ENCODE measurements at places on chromosomes 12 and 14.

DNA sequence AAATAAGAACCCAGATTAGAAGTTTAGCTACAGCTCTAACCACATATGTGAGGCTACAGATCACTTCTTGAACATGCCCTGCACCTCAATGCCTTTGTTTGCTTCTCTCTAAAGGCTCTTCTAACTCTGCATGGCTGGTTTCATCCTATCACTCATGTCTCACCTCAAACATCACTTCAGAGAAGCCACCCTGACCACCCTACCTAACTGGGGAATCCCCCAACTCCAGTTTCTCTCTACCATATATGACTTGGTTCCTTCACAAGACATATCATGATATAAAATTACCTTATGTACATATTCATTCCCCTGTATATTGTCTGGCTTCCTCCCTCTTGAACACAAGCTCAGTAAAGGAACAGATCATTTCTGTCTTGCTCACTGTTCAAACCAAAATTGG, 250.2 kb upstream of the GRIP1 start:
- H3K27me3 ChIP-seq = no peaks in the 10 kb centered on the region
- no peaks in the 10 kb centered on the region for H3K4me1 ChIP-seq
- H3K4me3 ChIP-seq = no peak overlapping the region
- H3K36me3 ChIP-seq = no peaks in the 10 kb centered on the region
- DNase-seq = no peak

DNA sequence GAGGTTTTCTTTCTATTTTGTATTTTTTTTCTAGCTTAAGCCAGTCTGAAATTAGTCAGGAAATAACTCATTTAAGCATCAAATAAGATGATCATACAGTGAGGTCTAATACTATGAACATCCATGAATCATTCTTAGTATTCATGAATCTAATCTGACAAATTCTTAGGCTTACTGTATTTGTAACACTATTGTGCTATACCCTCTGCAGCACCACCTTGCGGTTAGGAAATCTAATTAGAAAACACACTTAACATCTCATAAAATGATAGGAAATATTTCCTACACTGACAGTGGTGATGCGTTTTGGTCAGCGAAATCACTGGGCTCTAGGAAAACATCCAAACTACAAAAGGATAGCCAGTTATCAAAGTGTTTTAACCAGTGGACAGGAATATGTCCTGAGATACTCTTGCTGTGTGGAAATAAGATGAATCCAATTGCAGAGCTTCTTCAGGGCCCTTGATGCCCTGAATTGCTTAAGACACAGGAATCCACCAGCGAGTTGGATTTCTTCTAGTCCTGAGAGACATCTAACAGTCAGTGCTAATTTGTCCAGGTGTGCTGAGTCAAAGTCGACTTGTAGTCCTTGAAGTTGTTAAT, 109.3 kb upstream of the MYF6 start:
- no peaks in the 10 kb centered on the region for H3K36me3 ChIP-seq
- no peak for DNase-seq
- H3K27me3 ChIP-seq = no peaks in the 10 kb centered on the region
- H3K4me1 ChIP-seq = no peaks in the 10 kb centered on the region
- H3K4me3 ChIP-seq = no peak overlapping the region

DNA sequence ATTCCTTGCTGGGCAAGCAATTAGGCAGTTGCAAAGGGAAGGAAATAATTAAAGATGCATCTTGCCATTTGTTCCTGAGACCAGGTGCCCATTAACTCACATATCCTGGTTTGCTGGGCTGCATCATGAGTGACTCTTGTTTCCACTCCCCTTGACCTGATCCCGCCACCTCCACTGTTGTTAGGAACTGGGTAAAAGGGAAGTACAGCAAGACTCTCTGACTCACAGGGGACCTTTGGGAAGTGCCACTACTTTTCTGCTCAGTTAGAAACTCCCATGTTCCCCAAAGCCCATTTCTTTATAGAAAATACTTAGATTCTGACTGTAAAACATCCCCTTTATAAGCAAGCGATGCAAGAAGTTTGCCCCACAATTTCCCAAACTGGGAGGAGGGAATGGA, 186.0 kb upstream of the BCL2L14 start:
- no peak for DNase-seq
- H3K27me3 ChIP-seq = no peaks in the 10 kb centered on the region
- peak overlapping the region; percentile 33 for H3K27ac ChIP-seq
- H3K36me3 ChIP-seq = no peaks in the 10 kb centered on the region

DNA sequence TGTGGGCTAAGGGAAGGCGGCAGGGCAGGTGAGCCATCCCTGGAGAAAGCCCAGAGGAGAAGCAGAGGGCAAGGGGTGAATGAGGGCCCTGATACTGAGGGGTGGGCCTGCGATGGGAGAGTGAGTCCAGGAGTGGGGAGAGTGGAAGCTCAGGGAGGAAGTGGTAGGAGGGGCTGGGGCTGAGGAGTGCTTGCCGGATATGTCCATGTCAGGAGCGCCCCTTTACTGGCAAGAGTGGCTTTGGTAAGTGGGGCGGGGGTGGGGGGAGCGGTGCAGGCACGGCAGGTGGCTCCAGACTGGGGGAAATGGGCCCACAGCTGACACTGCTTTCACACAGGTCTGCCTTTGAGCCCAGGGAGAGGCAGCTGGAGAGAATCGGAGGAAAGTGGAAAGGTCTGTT, 86.4 kb upstream of the GPR68 start:
- no peaks in the 10 kb centered on the region for H3K36me3 ChIP-seq
- no peak for DNase-seq
- no peak overlapping the region for H3K27ac ChIP-seq
- no peaks in the 10 kb centered on the region for H3K27me3 ChIP-seq
- H3K4me1 ChIP-seq = no peaks in the 10 kb centered on the region
- H3K4me3 ChIP-seq = no peak overlapping the region

- no peak for DNase-seq
- no peak overlapping the region for H3K27ac ChIP-seq
- no peak overlapping the region for H3K4me3 ChIP-seq
- H3K4me1 ChIP-seq = no peaks in the 10 kb centered on the region
- no peaks in the 10 kb centered on the region for H3K27me3 ChIP-seq
These were observed 839.9 kb upstream of the MGAT4C start for GRCh38 chr12:87096082-87096585.

- H3K4me1 ChIP-seq = no peaks in the 10 kb centered on the region
- H3K27me3 ChIP-seq = no peaks in the 10 kb centered on the region
- no peak for DNase-seq
- no peaks in the 10 kb centered on the region for H3K36me3 ChIP-seq
- H3K4me3 ChIP-seq = no peak overlapping the region
These were observed 34.7 kb downstream of the FBXL14 start for GRCh38 chr12:1559676-1560091.

DNA sequence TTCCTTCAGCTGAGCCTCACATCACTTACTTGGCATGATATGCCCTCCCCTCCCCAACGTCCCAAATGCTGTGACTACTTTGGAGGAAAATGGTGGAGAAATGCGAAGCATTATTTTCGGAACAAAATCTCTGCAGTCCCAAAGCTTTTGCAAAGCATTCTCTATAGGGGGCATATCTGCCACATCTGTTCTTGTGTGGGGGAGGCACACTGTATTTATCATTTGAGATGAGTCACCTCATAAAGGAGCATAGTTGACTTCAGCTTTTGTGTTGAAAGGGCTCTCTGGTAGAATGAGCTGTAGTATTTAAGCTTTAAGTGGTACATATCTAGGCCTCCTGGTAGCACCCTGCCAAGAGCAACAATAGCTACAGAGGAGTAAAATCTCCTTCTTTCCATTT, 447.5 kb downstream of the ADAMTS20 start:
- no peak overlapping the region for H3K4me3 ChIP-seq
- H3K36me3 ChIP-seq = no peaks in the 10 kb centered on the region
- no peak for DNase-seq
- no peaks in the 10 kb centered on the region for H3K27me3 ChIP-seq

- H3K4me3 ChIP-seq = no peak overlapping the region
- H3K36me3 ChIP-seq = no peaks in the 10 kb centered on the region
- H3K27ac ChIP-seq = no peak overlapping the region
- H3K27me3 ChIP-seq = no peaks in the 10 kb centered on the region
- H3K4me1 ChIP-seq = no peaks in the 10 kb centered on the region
- no peak for DNase-seq
These were observed 46.1 kb downstream of the INTS13 start for GRCh38 chr12:26891704-26892103.

DNA sequence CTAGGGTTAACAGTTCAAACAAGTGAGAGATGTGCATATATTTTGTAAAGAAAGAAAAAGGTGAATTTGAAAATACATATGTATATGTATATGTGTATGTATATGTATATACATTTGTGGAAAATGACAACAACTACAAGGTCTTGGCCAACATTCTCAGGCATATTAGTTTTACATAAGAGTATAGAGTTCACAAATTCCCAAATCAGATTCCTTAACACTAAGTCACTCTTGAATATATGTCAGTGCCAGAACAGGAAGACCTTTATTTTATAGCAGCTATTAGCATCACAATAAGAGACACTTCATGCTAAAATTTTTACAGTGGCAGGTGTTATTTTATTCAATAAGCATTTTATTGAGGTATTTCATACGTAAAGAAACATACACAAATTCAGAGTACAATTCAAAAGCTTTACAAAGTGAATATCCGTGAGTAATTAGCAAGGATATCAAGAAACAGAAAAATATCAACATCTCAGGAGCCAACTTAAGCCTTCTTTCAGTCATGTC, 179.7 kb downstream of the SLC6A15 start:
- H3K4me1 ChIP-seq = no peaks in the 10 kb centered on the region
- DNase-seq = no peak
- H3K36me3 ChIP-seq = no peaks in the 10 kb centered on the region

- DNase-seq = no peak
- H3K36me3 ChIP-seq = peaks cover 26% of the 10 kb centered on the region
- no peaks in the 10 kb centered on the region for H3K27me3 ChIP-seq
- H3K4me1 ChIP-seq = peaks cover 16% of the 10 kb centered on the region
- H3K27ac ChIP-seq = no peak overlapping the region
- peak overlapping the region; percentile 69 for H3K4me3 ChIP-seq
These were observed 9.7 kb upstream of the TDG start for GRCh38 chr12:103955811-103956508.

GRCh38 chr14:53670701-53671100, 285.9 kb downstream of the BMP4 start:
- no peaks in the 10 kb centered on the region for H3K4me1 ChIP-seq
- no peak for DNase-seq
- H3K4me3 ChIP-seq = no peak overlapping the region
- no peaks in the 10 kb centered on the region for H3K27me3 ChIP-seq
- no peaks in the 10 kb centered on the region for H3K36me3 ChIP-seq

DNA sequence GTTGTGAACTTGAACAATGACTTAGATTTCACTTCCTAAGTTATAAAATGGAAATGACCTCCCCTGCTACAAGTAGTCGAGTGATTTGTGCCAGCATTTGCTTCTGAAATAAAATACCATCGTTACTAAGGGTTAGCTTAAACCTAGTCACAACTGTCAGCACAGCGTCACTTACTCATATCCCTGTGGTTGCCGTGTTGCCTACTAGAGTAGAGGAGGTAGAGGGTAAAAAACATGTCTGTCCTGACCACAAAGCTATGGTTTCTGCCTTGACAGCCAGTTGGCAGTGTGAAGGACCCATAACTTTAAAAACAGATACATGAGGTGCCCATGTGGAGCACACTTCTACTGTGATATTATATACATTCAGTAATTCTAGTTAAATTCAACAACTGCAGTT, 234.2 kb upstream of the RGS6 start:
- H3K4me3 ChIP-seq = no peak overlapping the region
- DNase-seq = no peak
- no peaks in the 10 kb centered on the region for H3K4me1 ChIP-seq
- peaks cover 8% of the 10 kb centered on the region for H3K36me3 ChIP-seq
- H3K27ac ChIP-seq = no peak overlapping the region
- H3K27me3 ChIP-seq = no peaks in the 10 kb centered on the region

DNA sequence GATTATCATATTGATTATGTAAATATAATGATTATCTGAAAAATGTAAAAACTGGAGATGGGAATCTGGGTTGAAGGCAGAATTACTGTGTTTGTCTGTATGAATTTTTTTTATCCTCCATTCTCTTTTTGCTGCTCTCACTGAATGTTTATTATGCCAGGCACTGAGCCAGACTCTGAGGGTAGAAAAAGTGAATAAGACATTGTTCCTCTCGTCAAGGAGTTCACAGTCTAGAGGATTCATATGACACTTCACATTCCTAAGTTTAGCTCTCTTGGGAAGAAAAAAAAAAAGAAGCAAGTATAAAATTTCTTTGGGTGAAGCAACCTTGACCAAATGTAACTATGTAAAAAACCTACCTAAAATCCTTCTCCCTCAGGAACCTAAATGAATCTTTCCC, 120.9 kb upstream of the LMO3 start:
- DNase-seq = no peak
- no peak overlapping the region for H3K4me3 ChIP-seq
- no peaks in the 10 kb centered on the region for H3K4me1 ChIP-seq

DNA sequence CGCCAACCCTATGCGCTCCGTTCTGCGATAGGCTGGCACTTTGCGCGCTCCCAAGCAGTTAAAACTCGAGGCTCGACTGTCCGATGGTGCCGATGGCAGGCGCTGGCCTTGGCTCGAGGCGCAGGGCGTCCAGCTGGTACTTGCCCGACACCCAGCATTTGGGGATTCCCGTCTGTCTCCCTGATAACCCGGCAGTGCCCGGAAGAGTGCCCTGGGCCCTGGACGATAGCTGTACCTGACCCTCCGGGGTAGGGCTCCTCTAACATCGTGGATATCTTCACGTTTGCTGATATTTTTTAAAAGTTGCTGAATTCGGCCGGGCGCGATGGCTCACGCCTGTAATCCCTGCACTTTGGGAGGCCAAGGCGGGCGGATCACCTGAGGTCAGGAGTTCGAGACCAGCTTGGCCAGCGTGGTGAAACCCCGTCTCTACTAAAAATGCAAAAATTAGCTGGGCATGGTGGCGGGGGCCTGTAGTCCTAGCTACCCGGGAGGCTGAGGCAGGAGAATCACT, 908 bp upstream of the WIF1 start:
- H3K27me3 ChIP-seq = peaks cover 32% of the 10 kb centered on the region
- H3K27ac ChIP-seq = no peak overlapping the region
- DNase-seq = no peak
- H3K4me1 ChIP-seq = peaks cover 3% of the 10 kb centered on the region
- no peak overlapping the region for H3K4me3 ChIP-seq
- H3K36me3 ChIP-seq = no peaks in the 10 kb centered on the region

DNA sequence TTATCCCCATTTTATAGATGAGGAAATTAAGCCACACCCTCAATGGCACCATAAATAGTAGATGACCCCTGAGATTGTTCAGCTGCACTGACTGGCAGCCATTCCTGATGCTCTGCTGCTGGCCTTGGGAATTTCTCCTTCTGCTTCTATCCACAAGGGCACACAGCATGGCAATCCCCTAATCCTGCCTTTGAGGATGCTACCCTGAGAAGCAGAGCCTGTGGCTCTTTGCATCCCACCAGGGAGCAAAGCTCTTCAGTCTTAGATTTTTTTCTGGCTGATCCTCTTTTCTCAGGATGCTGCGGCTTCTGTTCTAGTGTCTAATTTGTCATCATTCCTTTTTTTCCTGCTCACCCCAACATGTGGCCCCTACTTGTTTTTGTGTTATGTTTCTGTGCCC, 114.8 kb downstream of the TMX1 start:
- DNase-seq = no peak
- no peaks in the 10 kb centered on the region for H3K36me3 ChIP-seq
- no peak overlapping the region for H3K4me3 ChIP-seq
- no peak overlapping the region for H3K27ac ChIP-seq
- H3K27me3 ChIP-seq = no peaks in the 10 kb centered on the region
- H3K4me1 ChIP-seq = no peaks in the 10 kb centered on the region
